ENCODE measurements at places on chromosomes 11 and 22.
A peak's percentile ranks its signal among the peaks of the same experiment; 100 is the strongest.

DNA sequence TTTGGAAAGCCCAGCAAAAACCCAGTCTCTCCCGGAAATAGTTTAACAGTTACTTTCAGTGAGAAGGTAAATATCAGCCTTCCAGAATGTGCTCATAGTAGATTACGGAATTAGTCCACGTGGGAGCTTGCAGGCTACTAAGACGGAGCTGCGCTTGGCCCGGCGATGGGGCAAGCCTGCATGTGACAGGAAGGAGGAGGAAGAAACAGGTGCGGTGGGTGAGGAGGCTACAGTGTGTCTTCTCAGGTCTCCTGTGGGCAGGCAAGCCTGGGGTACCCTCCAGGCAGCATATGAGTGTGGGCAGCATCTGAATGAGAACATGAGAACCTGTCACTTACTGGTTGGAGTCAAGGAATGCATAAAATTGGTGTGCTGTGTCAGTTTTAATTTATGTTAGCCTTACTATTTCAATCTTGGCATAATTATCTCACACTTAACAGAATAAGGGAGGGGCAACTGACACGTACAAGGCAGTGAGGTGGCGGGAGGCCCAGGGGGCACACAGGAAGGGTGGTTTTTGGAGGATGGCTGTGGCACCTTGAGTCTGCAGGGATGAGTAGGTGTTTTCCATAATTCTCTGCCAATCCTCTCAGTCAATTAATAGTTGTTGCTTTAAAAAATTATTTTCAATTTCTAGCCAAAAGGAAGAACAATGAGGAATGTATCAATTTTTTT, 35.7 kb downstream of the CLMP start:
- DNase-seq: no peak

DNA sequence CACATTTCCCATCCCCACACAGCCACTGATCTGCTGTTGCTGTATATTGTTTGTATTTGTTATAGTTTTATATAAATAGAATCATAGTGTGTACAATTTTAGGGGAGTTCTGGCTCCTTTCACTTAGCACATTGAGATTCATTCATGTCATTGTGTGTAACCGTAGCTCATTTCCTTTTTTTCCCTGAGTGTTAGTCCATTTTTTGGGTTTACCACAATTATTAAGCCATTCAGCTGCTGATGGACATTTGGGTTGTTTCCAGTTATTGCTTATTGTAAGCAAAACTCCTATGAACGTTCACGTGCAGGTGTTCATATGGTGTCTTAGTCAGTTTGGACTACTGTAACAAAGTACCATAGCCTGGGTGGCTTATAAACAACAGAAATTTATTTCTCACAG, 33.6 kb upstream of the ADORA2A start:
- DNase-seq: no peak

- peak; percentile 22 for DNase-seq
Observed at GRCh38 chr11:116051494-116051893, 547.3 kb upstream of the CADM1 start.

DNA sequence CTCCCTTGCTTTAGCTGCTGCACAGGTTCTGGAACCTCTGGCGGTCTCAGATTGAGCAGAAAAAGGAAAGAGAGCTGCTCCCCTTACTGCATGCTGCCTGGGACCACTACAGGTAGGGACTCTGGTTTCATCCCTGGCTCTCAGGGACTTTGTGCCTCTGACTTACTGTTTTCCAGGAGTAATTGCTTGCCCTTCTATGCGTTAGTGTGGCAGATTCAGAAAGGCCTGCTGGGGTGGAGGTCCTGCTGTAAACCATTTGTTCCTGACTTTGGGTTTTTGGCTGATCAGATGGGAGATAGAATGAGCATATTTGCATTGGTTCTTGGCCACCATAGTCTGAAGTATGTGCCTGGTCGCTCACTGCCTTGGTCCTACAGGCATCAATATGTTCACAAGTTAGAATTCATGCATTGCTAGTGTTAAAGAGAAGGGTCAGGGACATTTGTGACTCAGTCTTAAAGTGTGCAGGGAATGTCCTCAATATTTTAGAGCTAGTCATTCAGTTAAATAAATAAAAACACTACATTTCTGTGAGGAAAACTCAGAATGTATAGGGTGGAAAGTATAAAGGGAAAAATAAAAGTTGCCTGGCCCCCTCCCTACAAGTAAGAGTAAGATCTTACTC, 78.0 kb downstream of the PISD start:
- DNase-seq: no peak

DNA sequence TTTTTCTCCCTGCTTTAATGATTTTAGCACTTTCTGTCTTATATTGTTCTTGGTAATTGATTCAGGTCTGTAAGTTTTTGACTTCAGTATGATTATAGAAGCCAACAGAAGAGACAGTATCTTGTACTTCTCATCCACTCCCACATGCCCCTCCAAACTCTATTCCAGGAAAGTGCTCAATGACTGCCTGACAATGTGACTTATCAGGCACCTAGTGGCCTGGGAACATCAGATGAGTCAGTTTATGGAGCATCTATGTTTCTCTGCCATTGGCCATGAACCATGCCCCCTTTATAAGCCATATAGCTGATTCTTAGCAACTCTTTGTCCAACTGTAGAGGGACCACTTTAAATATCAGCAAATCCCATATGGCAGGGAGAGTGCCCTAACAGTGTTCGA, 179.2 kb upstream of the MTMR2 start:
- no peak for DNase-seq

DNA sequence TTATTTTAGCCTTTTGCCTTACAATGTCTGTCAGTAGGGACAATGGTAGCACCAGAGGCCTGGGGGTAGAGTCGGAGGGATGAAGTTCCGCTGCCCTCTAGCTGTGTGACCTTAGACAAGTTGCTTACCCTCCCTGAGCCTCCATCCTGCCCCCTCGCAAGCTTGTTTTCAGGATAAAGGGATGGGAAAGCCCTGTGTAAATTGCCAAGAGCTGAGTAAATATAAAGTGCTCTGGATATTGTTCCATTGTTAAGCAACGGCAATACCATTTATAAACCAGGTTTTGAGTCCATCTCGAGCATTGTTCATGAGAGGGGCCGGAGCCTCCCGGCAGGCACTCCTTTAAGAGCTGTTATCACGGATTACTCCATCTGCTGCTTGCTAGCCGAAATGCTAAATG, 72.9 kb downstream of the ZBTB16 start:
- no peak for DNase-seq

DNA sequence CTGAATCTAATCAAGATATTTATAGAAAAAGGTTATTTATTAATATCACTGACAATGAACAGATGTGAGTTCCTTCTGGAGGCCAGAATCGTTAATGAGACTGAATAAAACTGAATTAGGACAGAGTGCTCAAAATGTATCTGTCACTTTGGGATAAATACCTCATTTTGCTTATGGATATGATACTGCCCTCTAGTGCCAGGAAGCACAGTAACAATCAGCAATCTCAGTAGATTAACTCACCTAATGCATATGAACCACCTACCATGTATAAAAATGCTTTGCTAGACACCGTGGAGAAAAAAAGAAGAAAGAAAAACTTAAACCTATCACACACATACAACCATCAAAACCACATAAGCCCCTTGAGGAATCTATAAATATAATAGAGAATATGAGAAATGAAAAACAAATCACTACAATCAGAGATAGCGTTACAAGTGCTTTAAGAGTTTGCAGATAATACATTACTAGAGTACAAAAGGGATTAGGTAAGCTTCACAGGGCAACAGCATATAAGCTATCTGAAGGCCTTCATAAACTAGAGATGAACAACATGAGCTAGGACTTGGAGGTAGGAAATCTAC, 117.4 kb downstream of the SGSM3 start:
- DNase-seq: no peak

DNA sequence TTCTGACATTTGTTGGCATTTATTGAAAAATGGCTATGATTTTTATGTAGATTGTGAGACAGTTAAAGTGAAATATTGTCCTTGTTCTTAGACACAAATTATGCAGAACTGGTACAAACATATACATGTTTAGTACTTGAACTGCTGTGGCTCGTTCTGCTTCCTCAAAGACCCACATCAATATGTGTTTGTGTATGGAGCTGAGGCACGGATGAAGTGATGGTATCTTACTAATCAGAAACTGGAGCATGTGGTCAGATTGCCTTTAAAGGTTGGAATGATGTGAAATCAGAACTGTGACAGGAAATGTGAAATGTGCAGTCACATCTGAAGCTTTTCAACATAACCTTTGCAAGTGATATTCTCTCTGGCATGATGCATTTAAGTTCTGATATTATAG, 130.4 kb downstream of the NAV2 start:
- no peak for DNase-seq

GRCh38 chr11:117794135-117794534, 2.9 kb downstream of the DSCAML1 start:
- no peak for DNase-seq

GRCh38 chr22:47929073-47929472, 1166.6 kb downstream of the TBC1D22A start:
- DNase-seq: peak; percentile 46

- no peak for DNase-seq
Observed at GRCh38 chr11:72930008-72930407, 115.8 kb downstream of the ATG16L2 start.

GRCh38 chr11:131999084-131999483, 628.7 kb downstream of the NTM start:
- DNase-seq: no peak

GRCh38 chr22:43707648-43708047, 104.5 kb downstream of the EFCAB6 start:
- DNase-seq: no peak

GRCh38 chr11:5689551-5689983, at the start of gene TRIM22:
TSS of gene TRIM22 (plus strand) at chr11:5689790. CDS start at chr11:5696233, 6,443 bp downstream.
- no peak for DNase-seq
